ENCODE measurements at places on chromosomes 12 and 14.
A peak's percentile ranks its signal among the peaks of the same experiment; 100 is the strongest.

GRCh38 chr14:91911474-91912032 is 35.9 kb downstream of the FBLN5 start:
- peak; percentile 4 for DNase-seq

GRCh38 chr12:11797317-11797913 is 147.9 kb downstream of the ETV6 start:
- DNase-seq = no peak

DNA sequence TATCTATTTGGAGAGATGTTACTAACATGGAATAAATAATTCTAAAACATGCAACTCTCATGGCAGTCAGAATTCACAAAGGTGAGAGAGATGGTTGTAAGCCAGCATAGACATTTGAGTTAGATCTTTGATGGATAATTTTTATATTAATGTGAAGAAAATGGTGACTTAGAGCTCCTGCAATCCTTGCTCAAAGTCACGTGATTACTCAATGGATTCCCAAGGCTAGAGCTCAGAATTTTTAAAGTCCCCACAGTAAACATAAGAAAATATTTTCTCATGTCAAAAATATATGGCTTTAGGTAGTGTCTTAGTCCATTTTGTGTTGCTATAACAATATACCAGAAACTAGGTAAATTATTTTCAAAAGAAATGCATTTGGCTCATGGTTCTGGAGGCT is 281.5 kb upstream of the PRKD1 start:
- no peak for DNase-seq

DNA sequence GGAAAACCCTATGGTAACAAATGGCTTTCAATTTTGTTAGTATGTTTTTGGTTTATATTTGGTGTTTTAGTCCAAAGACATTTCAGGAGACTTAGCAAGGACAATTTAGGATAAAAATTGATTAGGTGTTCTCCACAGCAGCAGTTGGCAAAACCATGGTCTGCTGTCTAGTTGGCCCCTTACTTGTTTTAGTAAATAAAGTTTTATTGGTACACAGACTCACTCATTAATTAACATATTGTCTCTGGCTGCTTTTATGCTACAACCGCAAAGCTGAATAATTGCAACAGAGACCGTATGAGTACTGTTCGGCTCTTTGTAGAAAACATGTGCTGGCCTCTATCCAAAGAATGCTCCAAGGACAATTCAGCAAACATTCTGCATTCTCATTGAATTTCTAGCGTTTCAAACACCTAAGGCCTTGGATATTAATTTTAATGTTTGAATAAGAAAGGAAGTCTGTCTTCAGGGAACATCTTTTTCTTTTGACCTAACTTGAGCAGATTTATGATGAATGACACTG is 77.7 kb downstream of the CCDC92 start:
- DNase-seq = no peak

GRCh38 chr14:20757965-20758364 is 10.2 kb upstream of the EDDM3B start:
- DNase-seq = no peak

- peak; percentile 45 for DNase-seq
Observed at GRCh38 chr12:124655698-124656516, 88.5 kb upstream of the NCOR2 start.

- DNase-seq = no peak
Observed at GRCh38 chr14:24999157-24999556, 50.8 kb downstream of the STXBP6 start.

GRCh38 chr12:106954462-106955376 is 988 bp upstream of the TMEM263 start:
- DNase-seq = no peak

DNA sequence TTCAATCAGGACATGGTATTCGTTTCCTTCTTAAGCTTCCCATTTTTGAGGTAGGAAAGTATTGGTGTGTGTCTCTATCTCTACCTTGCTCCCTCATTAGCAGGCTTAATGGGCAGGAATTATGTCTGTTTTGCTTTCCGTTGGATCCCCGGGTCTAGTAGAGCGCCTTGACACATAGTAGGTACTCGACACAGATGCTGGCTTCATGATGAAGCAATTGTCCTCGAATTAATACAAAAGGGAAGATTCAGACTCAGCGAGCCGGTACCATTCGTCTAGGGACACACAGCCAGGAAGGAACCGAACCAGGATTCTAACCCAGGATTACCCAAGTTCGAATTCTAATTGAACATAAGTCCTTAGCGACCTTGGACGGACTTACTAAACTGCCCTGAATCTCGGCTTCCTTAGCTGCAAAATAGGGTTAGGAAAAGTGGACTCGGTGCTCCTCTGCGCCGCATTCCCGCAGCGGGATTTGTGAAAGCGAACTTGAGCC is 496 bp upstream of the ISCU start:
- no peak for DNase-seq

DNA sequence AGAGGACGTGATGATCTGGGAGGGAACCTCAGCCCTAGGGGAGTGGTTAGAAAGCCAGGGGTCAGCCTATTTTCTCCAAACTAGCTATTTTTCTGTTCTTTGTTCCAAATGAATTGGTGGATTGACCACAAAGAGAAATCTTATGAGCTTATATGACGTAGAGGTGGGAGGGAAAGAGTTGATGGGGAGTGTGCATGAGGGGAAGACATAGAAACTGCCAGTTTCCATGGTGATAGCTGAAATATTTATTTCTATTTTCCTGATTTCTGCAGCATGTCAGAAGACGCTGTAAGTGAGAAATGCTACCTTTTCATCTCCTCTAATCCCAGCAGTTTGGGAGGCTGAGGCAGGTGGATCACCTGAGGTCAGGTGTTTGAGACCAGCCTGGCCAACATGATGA is 51.4 kb upstream of the CISTR start:
- DNase-seq = no peak

GRCh38 chr14:50845166-50845565 is 14.2 kb upstream of the NIN start:
- DNase-seq = no peak

GRCh38 chr12:63882844-63883243 is 38.3 kb downstream of the SRGAP1 start:
- peak; percentile 80 for DNase-seq

GRCh38 chr12:15407025-15407424 is 84.7 kb downstream of the PTPRO start:
- no peak for DNase-seq

DNA sequence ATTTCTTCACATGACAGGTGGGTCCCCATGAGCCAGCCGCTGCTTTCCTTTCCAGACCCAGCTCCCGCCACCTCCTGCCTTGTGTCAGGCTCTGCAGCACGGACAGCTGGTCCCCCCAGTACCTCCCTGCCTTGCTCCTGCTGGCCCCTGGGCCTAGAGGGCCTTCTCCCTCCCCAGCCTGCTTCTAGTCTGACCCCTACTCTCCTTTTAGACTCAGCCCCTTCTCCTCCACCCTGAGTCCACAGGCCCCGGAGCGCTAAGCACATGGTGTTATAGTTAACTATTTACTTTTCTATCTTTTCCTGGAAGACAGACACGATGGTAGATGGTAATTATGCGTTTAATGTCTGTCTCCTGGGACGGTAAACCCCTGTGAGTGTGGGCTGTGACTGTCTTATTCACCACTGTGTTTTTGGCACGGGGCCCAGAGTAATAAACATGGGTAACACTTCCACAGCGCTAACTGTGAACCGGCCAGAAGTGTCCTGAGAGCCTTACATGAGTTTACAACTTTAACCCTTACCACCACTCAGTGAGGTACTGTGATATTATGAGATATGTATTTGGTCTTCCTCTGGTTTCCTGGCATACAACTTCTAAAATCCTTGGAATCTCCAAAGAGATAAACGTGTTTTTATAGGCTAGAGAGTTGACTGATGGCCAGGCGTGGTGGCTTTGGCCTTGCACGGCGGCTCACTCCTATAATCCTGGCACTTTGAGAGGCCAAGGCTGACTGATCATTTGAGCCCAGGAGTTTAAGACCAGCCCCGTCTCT is 41.2 kb downstream of the DGLUCY start:
- DNase-seq = peak; percentile 84

- no peak for DNase-seq
Observed at GRCh38 chr14:92986254-92987147, 63.6 kb downstream of the CHGA start.

DNA sequence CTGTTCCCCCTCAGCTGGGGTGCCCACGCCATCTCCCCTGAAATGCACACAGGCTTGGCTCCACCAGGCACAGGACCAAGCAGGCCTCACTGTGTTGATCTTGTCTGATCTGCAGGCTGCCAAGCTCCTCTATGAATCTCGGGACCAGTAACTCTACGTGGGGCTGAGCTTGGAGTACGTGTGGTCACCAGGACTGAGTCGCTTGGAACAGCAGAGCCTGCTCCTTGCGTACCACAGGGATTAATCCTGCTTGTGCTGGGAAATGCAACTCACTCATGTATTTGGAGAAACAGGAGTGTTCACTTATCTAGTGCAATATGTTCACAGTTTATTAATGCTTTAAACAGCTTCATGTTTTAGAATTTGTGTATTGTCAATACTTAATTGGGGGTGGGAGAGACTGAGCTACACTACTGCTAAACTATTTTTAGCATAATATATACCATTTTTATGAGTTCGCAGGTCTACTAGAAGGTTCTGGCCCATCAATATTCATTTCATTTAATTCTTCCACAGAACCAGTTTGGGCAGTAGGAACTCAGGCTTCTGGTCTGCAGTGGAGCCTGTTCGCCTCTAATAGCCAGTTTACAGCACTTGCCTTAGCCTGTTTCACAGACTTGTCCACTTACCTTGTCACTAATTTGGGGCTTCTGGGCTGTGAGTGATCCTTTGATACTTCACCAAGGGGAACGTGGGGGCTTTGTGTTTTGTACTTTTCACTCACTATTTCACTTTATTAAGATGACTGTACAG is 17.4 kb downstream of the ZFYVE21 start:
- no peak for DNase-seq

- no peak for DNase-seq
Observed at GRCh38 chr12:25725931-25726330, 172.8 kb upstream of the LMNTD1 start.

- no peak for DNase-seq
Observed at GRCh38 chr14:61516964-61517653, 178.2 kb upstream of the HIF1A start.

DNA sequence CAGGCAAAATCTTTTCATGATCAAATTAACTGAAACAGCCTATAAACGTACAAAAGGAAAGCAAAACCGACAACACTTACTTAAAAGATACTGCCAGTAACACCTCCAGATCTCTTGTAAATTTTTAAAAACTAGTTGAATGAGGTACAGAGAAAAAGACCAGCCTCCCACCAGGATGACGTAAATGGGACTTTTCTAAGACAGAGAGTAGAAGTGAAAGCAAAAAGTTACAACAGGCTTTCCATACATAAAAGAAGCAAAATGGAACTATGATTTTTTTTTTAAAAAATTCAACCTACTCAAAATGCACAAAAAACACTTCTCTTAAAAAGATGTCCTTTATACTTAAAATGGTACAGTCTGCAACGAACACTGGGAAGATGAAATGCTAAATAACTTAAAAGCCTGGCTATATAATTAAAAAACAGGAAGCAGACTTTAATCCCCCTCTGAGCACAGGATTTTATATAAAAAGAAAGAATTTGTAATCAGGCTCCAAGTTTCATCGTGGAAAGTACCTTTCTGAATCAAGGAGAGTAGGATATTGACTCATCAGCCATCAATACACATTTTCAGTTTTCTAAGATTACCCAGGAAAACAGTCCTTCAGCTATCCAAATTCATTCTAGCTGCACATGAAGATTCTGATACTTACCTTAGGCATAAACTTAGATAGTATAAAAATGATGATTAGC is 14.2 kb upstream of the MYO1A start:
- no peak for DNase-seq

GRCh38 chr14:64119500-64119899 is 174.7 kb downstream of the ESR2 start:
- no peak for DNase-seq

GRCh38 chr14:61296719-61297502 is 15.8 kb upstream of the TMEM30B start:
- no peak for DNase-seq

- DNase-seq = no peak
Observed at GRCh38 chr12:132772606-132773005, 11.0 kb upstream of the ANKLE2 start.

DNA sequence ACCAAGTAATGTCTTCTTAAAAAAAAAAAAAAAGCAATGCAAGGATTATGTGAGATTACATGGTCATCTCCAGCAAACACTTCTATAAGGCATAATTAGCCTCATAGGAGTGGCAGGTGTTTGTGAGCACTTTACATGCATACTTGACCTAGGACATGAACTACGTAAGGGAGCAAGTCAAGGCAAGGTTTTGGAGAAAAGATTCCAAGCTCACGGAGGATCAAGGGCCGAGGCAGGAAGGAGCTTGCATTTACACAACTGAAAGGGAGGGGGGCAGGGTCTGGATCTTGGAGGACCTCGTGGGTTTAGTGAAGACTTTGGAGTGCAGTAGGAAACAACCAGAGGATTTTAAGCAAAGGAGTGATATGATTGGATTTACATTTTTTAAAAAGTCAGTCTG is 112.5 kb downstream of the CCER1 start:
- DNase-seq = no peak

DNA sequence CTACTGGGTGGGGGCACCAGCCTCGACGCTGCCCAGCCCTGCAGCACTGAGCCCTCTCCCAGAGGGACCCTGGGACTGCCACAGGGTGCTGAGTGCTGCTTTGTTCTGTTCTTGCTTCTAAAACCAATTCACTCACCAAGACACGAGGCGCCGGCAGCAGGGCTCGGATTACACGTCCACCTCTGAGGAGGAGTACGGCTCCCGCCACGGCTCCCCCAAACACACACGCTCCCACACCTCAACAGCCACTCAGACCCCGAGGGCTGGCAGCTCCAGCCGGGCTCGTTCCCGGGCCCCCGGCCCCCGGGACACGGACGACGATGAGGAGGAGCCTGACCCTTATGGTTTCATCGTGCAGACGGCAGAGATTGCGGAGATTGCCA is 24.3 kb downstream of the CEP170B start:
- no peak for DNase-seq

GRCh38 chr12:26255893-26256645 is 60.7 kb downstream of the SSPN start:
- no peak for DNase-seq

- peak; percentile 43 for DNase-seq
Observed at GRCh38 chr14:61765225-61765943, 3.2 kb downstream of the SNAPC1 start.

DNA sequence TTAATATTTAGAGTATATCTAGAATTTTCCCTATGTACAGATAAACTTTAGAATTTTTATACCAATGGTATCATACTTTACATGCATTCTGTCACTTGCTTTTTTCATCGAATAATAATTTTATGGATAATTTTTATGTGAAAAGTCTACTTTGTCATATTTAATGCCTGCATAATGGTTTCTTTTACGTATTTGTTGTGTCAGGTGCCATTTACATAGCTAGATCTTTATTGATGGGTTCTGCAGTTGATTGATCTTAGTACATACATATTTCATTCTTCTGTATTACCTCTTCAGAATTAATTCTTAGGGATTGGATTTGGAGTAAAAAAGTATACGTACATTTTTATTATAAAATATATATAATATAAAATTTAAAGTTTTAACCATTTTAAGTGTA is 77.7 kb upstream of the NEDD1 start:
- no peak for DNase-seq

- no peak for DNase-seq
Observed at GRCh38 chr12:70365648-70366518, at the start of gene KCNMB4. TSS of gene KCNMB4 (plus strand) at chr12:70366290. CDS start at chr12:70366735, 445 bp downstream.

GRCh38 chr14:23538785-23539184 is 12.8 kb downstream of the ZFHX2 start:
- DNase-seq = peak; percentile 62
